ENCODE measurements at places on chromosomes 4 and X.

GRCh38 chr4:56641494-56642051, 39.5 kb downstream of the HOPX start:
- DNase-seq = peak; percentile 78

GRCh38 chr4:21517126-21517859, 431.3 kb downstream of the KCNIP4 start:
- no peak for DNase-seq

GRCh38 chrX:88416002-88416401, 331.0 kb upstream of the CPXCR1 start:
- DNase-seq = no peak

DNA sequence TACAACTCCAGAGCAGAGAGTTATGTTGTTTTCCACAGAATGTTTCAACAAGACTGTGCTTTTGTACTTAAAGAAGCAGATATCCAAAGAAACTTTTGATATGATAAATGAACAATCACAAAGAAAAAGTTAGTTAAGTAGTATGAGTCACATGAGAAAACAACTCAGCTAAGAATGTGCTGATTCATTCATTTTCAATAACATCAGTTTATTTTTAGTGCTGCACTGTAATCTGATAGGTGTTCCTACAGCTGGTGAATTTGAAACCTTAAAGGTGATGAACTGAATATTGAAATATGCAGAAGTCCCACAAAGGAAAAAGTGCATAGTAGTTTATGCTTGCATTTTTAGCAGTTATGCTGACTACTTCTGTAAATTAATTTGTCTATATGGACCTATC, 180.3 kb upstream of the TENM3 start:
- DNase-seq = peak; percentile 61

DNA sequence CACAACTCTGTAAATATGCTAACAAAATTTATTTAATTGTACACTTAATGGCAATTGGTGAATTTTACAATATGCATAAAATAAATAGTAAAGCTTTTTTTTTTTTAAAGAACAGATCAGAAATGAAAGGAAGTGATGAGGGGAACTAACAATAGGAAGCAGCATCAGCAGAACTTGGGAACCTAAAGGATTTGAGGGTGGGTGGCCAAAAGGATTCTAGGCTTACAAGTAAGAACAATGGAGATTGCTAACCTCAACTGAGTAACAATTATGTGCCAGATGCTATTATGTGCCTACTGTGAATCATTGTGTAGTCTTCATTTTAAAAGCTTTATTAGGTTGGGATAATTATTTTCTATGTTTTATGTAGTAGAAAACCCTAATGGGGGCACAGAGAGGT, 185.2 kb downstream of the LDB2 start:
- DNase-seq = no peak

- no peak for DNase-seq
Observed at GRCh38 chr4:76689145-76689817, 208.7 kb downstream of the SOWAHB start.

GRCh38 chr4:123937581-123937980, 541.0 kb downstream of the SPRY1 start:
- DNase-seq = no peak

GRCh38 chr4:59535541-59535940, 1664.6 kb upstream of the ADGRL3 start:
- no peak for DNase-seq

DNA sequence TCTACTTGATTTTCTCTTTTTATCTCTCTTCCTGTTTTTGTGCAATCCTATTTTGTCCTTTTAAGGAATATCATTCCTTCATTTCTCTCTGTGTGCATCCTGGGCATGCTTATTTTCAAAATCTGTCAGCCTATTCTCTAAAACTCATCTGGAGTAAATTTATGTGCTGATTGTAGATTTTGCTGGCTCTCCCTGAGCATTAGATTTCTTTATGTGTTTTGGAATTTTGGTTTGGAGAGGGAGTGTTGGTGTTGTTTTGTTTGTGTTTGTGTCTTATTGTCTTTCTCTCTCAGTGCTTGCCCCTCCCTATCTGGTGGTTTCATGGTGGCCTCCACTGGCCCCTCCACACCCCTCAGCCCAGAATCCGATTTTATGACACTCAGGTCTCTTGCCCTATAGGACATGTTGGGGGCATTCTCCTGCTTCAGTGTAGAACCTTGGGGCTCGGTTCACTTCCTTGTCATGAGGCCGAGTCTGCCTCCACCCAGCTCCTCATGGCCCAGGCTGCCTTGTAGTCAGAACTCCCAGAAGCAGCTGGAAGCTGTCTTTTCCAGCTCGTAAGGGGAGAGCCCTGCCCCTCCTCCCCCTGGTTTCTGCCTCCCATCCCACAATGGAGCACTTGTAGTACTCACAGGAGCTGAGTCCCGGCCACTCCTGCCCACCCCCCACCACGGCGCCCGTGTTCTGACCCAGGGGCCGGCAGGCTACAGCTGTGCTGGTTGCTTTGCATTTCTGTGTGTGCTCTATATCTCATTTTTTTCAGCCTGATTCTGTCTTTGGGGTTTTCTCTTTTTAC, 24.5 kb upstream of the PJA1 start:
- no peak for DNase-seq

DNA sequence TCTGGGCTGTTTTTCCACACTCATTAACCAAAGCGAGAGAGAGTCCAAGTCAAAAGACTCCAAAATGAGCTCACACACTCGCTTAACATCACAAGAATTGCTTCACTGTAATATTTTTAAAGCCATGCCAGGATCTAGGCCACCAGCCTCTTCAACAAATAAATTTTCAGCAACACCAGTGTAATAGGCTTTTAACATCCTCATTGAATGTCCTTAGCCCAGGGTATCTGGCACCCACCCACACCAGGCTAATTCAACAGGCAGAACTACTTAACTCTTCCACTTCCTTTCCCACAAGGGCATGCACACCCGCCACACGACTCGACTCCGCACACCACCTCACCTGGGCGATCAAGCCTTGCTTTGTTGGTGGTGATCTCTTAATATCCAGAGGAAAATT, 34.2 kb downstream of the FAT1 start:
- no peak for DNase-seq

DNA sequence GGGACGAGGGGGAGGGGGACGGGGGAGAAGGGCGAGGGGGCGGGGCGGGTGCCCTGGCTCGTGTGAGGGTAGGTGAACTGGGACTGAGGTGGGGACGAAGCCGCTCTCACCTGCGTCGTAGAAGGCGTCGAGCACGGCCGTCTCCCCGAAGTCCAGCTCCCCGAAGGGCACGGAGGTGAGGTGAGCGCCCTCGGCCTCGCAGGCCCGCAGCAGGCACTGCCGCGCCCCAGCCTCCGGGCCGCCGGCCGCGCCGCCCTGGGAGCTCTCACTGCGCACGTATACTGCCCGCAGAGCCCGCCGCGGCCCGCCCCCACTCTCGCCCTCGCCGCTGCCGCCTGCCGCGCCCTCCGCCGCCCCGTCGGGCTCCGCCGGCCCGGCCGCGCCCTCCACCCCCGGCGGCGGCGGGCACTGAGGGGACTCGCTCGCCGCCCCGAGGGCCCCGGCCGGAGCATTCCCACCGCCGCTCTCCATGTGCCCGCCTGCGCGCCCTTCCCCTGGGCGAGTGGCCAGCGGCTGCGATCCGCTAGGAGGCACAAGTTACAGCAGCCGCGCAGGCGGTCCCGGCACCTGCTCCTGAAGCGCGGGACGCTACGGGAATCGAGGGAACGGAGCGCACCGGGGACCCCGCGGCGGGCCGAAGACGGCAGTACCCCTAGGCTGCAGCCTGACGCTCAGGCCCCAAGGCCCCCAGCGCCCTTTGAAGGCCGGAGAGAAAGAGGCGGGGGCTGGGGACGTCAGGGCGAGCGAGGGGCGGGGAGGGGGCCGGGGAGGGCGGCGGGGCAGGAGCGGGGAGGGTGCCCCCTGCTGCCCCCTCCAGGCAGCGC, at the start of gene MAP3K15:
Gene MAP3K15 (minus strand): TSS at position 718 of the 824 bp plus-strand sequence. CDS start 247 bp downstream, at position 471.
- no peak for DNase-seq

- no peak for DNase-seq
Observed at GRCh38 chr4:102667001-102667400, 93.8 kb downstream of the MANBA start.

GRCh38 chrX:16067886-16068515, 55.4 kb upstream of the GRPR start:
- no peak for DNase-seq

- no peak for DNase-seq
Observed at GRCh38 chrX:153634236-153634635, 12.8 kb upstream of the DUSP9 start.

GRCh38 chr4:128461291-128462102, 173.9 kb upstream of the PGRMC2 start:
- DNase-seq = peak; percentile 71

DNA sequence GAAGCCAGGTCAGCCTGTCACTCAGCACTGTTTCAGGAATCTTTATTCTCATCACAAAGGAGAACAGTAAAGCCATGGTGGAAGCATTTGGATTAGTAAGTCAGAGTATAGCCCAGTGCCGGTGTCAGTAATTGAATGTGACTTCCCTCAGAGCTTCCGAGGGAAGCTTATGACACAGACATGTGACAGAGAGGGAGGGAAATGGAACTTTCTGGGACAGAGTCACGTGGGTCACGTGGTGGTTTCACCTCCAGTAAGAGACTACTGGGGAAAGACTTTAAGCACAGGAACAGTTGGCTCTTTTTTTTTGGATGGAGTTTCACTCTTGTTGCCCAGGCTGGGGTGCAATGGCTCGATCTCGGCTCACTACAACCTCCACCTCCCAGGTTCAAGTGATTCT, 53.3 kb upstream of the CCDC160 start:
- no peak for DNase-seq

DNA sequence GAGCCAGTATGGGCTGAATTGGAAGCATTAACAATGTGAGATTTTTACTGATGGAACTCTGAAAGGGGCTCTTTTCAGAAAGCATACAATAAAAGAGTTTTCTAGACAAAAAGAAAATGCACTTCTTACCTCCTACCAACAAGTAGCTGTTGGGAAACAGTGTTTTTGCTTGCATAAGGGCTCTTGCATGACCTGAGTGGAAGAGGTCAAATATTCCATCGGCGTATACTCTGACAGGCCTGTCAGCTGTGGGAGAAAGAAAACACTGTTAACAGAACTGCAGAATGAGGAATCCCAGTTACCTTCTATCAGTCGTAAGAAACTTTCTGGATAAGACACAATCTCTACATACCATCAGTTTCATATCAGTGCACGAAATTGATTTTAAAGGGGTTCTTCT, 39.5 kb downstream of the PCYT1B start:
- no peak for DNase-seq

DNA sequence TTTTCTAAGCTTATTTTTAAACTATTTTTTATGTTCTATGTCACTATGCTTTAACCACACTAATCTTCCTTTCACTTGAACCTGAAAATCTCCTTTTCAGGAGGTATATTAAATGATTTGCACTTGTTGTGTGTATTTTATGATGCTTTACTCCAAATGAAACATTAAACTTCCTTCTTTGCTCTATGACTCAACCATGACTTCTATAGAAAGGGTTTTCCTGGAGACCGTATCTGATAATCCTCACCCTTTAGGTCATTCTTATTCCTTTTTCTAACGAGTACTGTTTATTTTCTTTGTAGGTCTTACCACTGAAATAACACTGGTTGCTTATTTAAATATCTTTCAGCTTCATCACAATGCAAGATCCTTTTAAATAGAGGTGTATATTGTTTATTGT, 1163.2 kb downstream of the PCDH18 start:
- DNase-seq = no peak

DNA sequence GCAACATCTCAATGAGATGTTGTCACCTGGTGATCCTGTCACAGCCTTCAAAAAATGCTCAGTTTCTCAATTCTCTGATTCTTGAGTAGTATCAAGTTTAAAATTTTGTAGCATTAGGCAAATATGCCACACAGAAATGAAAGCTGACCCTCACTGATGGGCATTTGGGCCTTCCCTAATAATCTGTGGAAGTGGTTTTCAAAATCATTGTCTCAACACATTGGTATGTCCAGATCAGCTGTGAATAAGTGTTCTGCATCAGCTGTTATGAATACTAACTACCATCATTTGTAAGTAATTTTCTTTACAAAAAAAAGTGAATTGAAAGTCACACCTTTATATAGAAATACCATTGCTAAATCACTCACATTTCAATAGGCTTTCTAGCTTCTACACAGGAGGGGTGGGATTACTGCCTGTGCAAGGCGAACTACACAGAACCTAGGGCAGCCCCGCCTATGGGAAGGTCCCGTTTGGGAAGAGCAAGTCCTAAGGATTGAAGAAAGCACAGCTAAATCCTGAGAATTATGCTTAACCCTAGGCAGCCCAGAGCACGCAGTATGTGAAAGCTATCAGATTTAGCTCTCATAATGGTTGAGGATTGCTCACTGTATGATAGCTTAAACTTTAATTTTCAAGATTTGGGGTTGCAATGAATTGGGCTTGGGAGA, 73.4 kb downstream of the GPC3 start:
- no peak for DNase-seq

DNA sequence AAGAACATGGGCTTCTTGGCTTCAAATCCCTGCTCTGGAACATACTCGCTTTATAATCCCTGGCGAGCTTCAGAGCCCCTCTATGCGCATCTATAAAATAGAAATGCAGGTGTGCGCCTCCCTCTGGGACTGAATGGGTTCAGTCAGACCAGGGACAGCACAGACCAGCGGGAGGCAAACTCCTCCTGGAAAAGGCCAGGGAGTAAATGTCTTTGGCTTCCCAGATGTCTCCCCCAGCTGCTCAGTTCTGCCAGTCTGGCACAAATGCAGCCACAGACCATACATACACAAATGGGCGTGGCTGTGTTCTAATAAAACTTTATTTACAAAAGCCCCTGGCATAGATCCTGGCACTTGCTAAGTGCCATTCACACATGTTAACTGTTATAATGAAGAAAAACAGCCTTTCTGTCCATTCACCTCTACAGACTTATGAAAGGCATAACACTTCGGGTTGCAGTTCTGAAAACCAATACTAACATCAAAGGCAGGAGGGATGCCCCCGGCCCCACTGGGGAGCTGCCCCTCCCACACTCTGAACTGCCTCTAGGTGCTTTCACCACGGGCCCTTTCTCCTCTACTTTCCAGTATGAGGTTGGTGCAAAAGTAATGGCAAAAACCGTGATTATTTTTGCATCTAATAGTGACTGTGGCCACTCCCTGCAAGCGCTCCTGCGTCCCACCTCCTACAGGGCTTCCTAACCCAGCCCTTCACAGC, 4.6 kb downstream of the JAKMIP1 start:
- DNase-seq = no peak

- no peak for DNase-seq
Observed at GRCh38 chr4:4735136-4735750, 124.2 kb upstream of the MSX1 start.

DNA sequence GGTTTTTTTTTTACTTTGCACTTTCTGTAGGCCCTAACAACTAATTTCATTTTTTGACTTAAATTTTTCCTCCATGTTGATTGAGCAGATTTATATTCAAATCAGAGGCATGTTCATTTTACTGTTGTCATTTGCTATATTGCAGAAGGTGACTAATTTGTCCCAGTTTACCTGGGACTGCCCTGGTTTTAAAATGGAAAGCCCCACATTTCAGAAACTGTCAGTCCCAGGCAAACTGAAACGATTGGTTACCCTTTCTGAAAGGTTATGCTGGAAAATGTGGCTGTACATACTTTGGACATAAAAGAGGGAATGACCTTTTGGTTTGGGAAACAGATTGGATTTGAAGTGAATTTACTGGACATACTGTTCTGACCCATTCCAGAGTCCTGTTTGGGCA, 160.0 kb downstream of the SPCS3 start:
- DNase-seq = no peak

All from AG04449 (cell line).